ENCODE measurements at places on chromosomes 1 and 21. TPM values are rescaled to one million over a fixed set of nuclear protein-coding genes. Genes with fewer than 3 reads are reported as not detected.

Gene NHLH1
- 0.21 TPM for polyA plus RNA-seq

DNA sequence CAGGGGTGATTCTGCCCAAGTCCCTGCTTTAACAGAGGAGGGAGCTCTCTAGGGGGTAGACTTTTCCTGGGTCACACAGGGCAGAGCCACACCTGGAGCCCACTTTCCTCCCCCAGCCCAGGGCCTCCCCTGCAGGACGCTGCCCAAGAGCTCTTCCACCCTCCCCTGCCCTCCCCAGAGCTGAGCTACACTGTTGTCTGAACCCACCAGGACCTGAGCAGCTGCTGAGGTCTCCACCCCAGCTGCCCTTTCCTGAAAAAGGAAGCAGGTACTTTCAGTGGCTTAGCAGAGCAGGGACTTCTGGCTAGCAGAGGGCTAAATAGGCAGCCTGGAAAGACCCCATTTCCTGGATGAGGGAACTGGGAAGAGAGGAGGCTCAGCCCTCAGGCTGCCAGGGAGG is 169.3 kb upstream of the ETV3 start:
- no peak for DNase-seq

- no peak for DNase-seq
Observed at GRCh38 chr1:168964478-168964877, 142.0 kb upstream of the ATP1B1 start.

DNA sequence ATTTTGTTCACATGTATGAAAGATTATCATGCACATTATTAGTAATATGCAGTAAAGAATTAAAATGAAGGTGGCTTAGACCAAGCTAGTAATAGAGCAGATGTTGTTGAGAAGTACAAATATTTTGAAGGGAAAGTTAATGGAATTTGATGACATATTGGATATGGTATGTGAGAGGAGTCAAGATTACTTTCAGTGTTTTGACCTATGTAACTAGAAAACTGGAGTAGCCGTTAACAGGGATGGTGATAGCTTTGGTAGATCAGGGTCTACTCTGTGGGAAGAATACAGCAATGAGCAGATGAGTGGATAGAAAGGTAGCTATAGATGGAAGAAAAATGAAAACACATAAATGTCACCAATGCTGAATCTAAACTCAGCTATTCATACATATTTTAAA is 163.2 kb upstream of the LRRC7 start:
- no peak for DNase-seq

- peak; percentile 14 for DNase-seq
Observed at GRCh38 chr1:224922404-224923164, 6.9 kb upstream of the DNAH14 start.

Gene SLC44A3
- 9.3 TPM for polyA plus RNA-seq

- no peak for DNase-seq
Observed at GRCh38 chr21:31338908-31339368, 5.1 kb downstream of the TIAM1 start.

Gene KCND3
- polyA plus RNA-seq = 1.8 TPM

Gene VASH2
- 0.49 TPM for polyA plus RNA-seq

DNA sequence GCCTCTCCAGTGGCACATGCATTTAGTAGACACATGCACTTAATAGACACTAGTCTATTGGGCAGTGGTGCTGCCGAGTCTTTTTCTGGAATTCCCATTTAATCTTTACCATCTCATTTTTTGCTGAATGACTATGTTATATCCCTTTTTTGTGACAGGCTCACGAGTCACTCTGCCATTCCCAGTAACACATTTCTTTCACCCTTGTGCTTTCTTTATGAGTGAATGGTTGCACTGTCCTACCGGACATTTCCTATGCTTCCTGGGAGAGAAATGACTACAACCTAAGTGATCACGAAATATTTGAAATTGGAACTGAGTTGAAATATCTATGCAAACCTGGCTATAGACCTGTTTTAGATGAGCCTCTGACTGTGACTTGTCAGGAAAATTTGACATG is 70.9 kb downstream of the C4BPA start:
- no peak for DNase-seq

DNA sequence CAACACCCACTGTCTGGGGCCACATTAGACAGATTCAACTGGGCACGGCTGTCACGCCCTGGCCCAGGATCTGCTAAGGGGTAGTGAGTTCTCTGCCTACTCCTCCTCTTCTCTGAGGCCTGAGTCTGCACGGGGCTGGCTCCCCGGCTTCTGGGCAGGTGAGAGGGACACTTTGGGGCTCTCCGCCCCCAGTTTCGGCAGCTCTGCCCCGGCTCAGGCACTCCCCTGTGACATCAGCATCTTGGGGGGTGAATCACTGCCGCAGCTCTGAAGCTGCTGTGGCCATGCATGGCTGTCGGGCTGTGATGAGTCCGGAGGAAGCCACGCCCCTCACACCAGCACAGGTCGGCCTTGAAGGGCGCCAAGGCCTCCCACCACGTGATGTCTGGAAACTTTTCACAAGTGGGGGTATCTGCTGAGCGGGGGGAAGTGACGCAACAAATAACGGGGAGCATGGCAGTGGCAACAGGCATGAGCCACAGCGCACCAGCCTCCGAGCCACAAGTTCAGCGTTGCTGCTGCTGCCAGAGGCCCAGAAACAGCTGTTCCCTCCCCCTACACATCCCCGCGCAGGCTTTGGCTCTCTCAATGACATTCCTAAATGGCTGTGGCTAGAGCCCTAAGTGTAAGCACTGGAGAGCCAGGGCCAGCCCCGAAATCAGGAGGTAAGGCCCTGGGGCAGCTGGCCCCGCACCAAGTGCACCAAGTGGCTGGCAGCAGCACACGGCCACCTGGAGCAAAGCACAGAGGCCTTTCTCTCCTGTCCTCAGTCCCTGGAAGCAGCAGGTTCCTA is 26.3 kb downstream of the ZBTB17 start:
- peak; percentile 92 for DNase-seq

DNA sequence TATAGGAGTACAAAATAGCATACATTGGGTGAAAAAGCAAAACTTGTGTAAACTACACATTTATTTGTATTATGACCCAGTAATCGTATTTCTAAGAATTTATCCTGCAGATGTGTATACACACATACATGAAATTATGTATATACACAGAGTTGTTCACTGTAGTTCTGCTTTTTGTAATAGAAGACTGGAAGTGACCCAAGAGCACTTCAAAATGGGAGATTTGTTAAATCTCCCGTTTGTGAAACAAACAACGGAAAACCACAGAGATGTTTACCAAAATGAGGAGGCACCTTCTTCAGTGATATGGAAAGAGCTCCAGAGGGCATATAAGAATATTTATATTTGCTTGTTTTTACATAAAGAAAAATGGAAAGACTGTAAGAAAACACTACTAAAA is 18.0 kb upstream of the MNDA start:
- DNase-seq = no peak

GRCh38 chr1:40477678-40478053 is 576 bp downstream of the ZFP69 start:
- no peak for DNase-seq

- no peak for DNase-seq
Observed at GRCh38 chr1:177173976-177174375, 3.2 kb downstream of the BRINP2 start.

GRCh38 chr1:235465066-235465465 is 39.2 kb downstream of the B3GALNT2 start:
- no peak for DNase-seq

DNA sequence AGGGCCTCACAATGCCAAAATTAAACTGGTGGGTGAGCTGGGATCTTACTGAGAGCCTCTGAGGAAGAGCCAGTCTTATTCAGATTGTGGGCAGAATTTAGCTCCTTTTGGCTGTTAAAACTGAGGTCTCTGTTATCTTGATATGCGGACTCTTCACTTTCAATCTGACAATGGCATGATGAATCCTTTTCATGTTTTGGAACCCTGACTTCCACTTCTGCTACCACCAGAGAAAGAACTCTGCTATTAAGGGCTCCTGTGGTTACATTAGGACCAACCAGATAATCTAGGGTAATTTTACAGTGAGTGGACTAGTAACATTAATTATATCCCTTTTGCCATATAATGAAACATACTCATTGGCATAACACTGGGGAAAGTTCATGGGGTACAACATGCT is 219.0 kb downstream of the LRRIQ3 start:
- no peak for DNase-seq

- DNase-seq = no peak
Observed at GRCh38 chr1:32876341-32877210, 5.9 kb upstream of the FNDC5 start.

DNA sequence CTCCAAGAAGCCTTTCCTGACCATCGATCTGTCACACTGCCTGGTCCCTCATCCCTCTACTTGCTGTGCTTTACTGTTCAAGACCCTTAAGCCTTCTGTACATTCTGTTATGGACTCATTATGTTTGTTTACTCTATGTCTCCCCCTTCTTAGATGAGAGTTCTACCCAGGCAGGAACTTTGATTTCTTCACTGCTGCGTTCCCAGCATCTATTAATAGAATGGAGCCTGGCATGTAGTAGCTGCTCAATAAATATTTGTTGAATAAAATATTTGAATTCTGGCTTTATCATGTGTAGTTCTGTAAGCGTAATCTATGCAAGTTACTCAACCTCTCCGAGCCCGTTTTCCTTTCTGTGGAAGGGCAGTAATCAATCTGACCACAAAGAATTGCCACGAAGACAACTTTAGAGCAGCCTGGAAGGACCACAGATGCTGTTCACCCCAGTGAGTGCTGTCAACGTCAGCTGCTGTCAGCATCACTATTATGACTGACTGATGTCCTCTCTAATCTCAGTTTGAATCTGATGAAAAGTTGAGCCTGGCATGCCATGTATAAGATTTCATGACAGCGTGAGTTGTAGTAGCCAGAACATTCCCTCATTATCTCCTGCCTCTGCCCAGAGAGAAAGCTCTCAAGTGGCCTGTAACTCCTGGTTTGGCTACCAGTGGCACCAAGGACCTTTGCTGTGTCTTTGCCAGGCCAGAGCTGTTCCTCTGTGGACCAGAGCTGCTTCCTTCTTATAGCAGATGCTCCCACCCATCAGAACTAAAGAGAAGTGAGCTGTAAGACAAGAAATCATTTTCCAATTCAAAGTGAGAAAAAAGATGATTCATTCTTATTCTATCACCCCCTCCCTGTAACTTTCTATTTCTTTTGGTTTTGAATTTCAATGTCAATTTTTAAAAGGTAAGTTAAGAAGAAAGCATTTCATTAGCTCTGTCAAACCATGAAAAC is 94.5 kb downstream of the PRDM2 start:
- no peak for DNase-seq

Gene DCDC2B
- 3.5 TPM for polyA plus RNA-seq

DNA sequence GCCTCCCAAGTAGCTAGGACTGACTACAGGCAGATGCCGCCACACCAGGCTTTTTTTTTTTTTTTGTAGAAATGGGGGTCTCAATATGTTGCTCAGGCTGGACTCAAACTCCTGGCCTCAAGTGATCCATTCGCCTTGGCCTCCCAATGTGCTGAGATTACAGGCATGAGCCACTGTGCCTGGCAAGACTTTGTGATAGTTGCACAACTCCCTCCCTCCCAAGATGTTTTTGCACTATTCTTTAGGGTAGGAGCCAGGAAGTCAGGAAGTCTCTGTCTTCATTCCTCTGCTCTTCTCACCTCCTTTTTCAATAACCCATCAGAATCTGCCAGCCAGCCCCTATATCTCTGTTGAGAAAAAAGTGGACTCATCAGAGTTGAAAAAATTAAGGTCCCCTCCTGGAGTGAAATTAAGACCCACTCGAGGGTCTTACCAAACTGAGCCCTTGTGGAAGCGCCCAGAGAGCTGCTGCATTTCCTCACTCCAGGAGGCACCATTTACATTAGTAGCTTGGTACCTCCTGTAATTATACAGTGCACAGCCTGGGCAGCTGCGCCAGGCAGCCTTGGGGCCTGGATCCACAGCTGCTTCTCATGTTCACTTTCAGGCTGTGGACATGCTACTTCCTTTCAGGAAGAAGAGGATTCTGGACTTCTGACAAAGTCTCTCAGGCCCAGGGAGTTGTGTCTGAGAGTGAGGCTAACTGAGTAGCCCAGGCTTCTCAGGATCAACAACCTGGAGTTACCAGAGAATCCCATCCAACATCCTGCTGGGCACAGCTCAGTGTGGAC is 24.0 kb downstream of the TCEA3 start:
- no peak for DNase-seq

GRCh38 chr1:212930986-212931678 is 19.2 kb upstream of the VASH2 start:
- no peak for DNase-seq

- DNase-seq = no peak
Observed at GRCh38 chr1:42006836-42007235, 88.1 kb upstream of the HIVEP3 start.

DNA sequence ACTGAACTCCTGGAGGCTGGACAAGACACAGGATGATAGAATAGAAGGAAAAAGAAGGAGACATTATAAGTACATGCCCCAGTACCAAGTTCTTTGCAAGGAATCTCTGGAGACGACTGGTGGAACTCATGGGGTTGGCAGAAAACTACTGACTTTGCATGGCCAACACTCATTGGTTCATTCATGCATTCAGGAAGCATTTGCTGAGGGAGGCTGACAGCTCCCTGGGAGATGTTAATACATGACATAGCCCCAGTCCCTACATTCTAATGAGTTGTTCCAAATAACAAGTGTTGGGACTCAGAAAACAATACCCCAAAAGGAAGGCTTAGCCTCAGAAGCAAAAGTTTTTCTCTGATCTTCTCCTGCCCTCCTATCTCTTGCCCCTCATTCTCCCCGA is 172.8 kb upstream of the IRF2BP2 start:
- DNase-seq = no peak

DNA sequence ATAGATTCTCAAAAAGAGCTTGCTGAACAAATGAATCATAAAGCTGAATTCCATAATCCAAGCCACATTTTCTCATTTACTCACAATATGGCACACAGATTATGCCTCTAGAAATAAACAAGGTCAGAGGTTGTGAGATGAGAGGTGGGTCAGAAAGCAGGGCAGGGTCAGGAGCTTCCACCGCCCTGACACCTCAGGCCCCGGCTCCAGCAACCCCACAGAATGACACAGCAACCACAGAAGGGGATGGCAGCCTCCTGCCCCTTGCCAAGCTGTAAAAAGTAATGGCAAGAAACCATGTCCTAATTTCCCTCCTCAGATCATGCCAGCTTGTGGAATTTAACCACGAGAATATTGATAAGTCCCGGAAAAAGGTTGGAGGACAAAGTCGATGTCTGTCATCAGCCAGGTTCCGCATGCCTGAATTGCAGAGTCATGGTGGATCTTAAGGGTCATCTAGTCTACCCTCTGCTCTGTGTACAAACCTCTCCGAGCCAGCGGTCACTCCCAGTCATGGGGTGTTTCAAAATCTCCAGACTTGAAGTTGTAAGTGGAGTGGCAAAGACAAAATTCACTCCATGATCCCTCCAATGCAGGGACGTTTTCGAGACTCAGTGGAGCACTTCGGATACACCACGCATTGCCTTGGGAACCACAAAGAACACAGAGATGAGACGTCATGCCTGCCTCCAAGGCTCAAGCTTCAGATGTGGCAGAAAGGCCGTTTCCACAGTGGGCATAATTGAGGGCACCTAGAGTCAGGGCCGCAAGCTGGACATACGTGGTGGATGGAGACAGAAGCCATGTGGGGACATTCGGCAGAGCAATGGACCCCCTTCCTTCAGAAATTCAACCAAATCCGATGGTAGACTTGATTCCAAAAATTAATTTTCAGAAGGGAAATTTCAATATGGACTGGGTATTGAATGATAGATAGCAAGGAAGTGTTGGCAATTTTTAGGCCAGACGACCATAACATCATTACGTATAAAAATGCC is 254.0 kb downstream of the TOMM20 start:
- DNase-seq = no peak

Measured in lung (tissue), 17 donors.